OCI-M1 (cell line): ENCODE measurements at places on chromosomes 2 and 18.

- no peak for DNase-seq
Observed at GRCh38 chr18:61080954-61081528, 252.2 kb upstream of the CDH20 start.

GRCh38 chr2:112321375-112322320 is 46.3 kb downstream of the ZC3H6 start:
- DNase-seq: no peak

- DNase-seq: no peak
Observed at GRCh38 chr2:236526455-236527158, 43.0 kb upstream of the ACKR3 start.

DNA sequence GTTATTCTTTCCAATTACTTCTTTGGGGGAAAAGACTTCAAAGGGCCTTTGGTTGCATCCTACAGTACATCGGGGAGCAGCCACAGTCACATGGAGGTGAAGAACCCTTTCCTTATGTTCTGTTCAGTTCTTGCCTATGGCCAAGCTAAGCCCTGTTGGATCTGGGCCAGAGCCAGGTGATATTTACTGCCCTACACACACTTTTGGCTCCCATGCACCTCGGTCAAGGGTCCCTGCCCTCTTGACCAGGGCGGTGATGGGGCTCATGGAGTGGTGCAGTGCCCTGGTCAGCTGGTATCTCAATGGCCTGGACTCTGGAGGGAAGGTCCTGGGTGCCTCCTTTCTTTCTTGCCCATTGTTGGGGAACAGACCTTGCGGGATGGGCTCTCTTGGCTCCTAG is 98.7 kb downstream of the VAPA start:
- DNase-seq: no peak

GRCh38 chr2:144268036-144268678 is 251.8 kb downstream of the ZEB2 start:
- no peak for DNase-seq

- DNase-seq: peak; percentile 15
Observed at GRCh38 chr2:127536707-127537541, 1.4 kb downstream of the MYO7B start.

DNA sequence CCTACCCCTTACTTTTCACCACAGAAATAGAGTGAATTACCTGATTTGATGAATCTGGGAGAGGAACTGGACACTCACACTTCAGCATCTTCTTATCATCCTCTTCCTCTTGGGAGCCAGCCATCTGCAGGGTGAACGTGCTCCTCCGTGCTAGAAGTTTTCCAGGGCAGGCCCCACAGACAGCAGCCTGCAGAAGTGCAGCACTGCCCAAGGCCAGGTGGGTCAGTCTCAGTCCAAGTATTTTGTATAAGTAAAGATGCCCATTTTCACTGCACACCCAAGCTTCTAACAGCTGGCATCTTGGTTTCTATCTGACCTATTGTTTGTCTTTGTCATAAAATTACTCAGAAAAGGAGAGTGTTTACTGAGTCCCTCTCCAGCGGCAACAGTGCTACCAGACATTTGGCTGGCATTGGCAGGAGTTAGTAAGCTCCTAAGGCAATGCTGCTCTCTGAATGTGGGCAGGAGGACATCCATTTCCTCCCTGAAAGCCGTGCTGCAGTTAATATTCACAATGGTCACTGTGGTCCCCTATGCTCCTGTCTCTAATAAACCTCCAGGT is 222.6 kb upstream of the CTAGE1 start:
- DNase-seq: no peak

GRCh38 chr2:99691926-99692325 is 202.1 kb upstream of the REV1 start:
- DNase-seq: no peak

DNA sequence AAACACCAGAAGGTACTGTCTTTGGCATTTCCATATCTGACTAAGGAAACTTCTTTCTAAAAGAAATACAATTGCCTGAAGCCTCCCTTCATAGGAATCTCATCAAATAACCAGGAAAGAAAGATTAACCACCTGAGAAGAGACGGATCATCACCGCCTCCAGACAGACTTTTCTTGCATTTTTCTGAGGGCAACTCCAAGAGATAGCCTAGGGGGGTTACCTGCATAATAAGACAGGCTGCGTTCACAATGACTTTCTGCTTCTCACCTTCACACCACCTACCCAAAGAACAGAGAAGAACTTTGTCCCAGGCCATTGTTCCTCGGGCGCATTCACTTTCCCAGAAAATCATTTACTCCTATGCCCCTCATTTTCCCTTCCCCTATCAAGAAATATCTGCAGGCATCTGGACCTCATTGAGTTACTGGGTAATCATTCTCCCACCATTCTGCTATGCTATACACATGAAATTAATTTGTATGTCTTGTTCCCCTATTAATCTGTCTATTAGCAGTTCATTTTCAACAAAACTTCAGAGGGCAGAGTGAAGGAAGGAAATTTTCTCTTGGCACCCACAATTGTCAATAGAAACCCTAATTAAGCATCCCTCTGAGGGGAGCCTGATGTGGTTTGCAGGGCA is 8.3 kb upstream of the POMC start:
- DNase-seq: no peak

GRCh38 chr2:70683455-70683854 is 84.5 kb downstream of the ADD2 start:
- no peak for DNase-seq

GRCh38 chr2:63652652-63652985 is 63.9 kb downstream of the MDH1 start:
- no peak for DNase-seq

GRCh38 chr2:119574108-119574815 is 30.0 kb downstream of the CFAP221 start:
- no peak for DNase-seq

GRCh38 chr2:235073868-235074413 is 122.1 kb downstream of the SH3BP4 start:
- no peak for DNase-seq

DNA sequence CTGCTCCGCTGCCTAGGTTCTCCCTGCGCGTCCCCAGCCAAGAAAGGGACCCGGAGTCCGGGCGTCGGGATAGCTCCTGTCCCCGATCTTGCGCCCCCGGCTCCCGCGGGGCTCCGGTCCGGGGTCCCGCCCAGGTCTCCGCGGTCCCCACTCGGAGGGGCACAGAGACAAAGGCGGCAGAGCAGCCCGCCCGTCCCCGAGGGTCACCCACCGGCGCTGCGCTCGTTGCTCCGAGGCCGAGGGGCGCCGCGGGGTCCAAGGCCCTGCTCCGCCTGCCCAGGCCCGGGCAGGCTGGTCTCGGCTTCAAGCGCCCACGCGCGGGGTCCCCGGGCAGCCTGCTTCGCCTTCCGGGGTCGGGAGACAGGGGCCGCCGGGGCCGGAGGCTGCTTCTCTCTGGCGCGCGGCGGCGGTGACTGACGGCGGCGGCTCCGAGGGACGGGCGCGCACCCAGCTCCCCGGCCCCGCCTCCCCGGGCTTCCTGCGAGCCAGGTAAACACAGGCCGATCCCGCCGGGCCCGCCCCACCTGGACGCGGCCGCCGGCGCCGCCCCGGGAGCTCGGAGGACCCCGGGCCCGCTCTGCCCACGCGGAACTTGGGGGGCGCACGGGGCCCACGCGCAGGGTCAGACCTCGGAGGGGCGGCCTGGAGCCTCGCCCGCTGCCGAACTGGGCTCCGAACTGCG is at the start of gene MBP:
MBP (minus strand) TSS at position 415 of the 682 bp plus-strand sequence. CDS start 27,522 bp downstream, outside the sequence.
- no peak for DNase-seq

DNA sequence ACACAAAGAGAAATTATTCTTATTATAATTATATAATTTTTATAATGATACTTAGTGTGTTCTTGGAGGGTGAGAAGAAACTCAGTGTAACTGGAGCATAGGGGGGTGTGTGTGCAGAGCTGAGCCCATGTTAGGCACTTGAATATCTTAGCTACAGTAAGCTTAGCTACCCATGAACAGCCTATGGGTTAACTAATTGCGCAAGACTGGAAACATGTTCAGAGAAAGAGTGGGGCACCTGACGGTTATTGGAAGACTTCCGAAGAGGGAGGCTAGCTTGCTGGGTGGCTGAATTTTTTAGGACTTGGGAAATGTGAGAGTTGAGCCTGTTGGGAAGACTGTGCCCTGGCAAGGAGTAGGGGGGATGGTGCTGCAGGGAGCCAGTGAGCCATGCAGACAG is 229.2 kb downstream of the SLC4A3 start:
- no peak for DNase-seq

- DNase-seq: no peak
Observed at GRCh38 chr18:65606551-65607130, 144.2 kb upstream of the CDH7 start.

DNA sequence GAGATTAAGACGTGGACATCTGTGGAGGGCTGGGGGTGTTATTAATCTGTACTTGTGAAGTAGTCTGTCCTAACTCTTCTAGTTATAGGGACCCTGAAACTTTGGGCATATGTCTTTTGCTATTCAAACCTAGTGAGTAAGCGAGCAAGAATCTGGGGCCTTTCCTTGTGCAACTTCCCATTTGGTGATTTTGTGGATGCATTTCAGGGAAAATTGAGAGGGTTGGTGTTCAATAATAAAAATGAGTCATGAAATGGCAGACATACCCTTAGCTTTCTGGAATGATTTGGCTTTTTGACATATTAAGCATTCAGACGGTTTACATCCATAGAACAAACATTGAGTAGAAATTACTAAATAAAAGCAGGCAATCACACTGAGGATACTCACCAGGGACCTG is 17.0 kb downstream of the COL4A4 start:
- no peak for DNase-seq

DNA sequence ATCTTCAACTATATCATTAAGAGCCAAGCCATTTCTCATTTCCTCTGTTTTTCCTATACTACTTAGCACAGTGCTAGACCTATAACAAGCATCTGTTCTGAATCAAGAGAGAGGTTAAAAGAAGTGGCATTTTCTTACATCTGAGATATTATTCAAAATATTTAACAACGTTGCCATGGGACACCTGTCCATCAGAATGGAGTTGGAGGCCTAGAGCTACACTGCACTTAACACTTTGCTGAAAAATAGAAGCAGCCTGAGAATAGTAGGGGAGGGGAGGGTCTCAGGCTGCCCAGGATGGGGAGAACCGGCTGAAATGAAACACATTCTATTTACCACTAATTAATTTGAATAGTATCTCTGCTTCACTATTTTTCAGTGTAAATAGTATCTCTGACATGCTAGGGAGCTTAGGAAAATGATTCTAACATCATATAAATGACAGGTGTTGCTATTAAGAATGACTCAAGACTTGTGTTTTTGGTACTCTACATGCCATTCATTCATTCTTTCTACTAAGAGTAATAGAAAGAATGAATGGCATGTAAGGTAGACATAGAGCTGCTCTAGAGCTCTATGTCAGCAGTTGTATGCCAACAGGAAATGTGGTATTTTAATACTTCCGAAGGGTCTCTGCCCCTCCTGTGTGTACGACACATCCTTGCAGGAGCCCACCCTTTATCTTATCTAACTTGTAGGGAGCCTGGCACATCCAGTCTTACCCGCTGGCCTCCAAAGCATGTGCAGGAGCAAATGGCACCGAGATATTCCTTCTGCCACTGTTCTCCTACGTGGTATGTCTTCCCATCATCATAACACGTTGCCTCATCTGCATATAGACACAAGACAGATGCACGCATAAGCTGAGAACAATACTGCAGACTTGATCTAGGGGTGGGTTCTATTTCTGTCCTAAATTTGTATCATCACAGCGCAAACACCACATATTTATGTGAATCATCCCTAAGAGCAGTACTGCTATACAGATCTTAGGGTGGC is 52.6 kb downstream of the ATIC start:
- DNase-seq: no peak

- DNase-seq: no peak
Observed at GRCh38 chr18:46587600-46587999, 69.4 kb downstream of the LOXHD1 start.

- peak; percentile 63 for DNase-seq
Observed at GRCh38 chr18:47215554-47216138, 35.8 kb downstream of the SKOR2 start.

- DNase-seq: peak; percentile 39
Observed at GRCh38 chr2:46555011-46555410, 75.6 kb downstream of the TMEM247 start.

DNA sequence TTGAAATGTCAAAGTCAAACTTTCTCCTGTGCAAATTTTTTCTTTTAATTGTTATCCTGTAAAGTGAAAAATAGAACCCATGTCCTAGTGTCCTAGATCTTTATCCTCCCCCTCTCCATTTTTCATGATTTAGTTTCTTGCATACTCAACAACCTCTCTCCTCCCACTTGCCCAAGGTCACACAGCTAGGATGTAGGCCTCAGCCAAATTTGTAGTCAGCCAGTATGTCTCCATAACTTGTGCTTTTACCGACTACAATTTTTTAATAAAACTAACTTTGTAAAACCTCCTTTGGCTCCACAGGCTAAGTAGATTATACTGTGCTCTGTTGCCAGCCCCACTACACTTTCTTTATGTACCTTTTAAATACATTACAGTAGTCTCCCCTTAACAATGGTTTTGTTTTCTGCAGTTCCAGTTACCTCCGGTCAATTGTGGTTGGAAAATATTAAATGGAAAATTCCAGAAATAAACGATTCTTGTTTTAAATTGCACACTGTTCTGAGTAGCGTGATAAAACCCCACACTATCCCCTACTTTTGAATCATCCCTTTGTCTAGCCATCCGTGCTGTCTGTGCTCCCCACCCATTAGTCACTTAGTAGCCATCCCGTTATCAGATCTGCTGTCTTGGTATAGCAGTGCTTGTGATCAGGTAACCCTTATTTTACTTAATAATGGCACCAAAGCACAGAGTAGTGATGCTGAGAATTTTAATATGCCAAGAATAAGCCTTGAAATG is 22.8 kb downstream of the GULP1 start:
- DNase-seq: no peak

- no peak for DNase-seq
Observed at GRCh38 chr2:85865539-85866164, 23.1 kb downstream of the ST3GAL5 start.

- no peak for DNase-seq
Observed at GRCh38 chr2:95278637-95279225, 4.5 kb downstream of the PROM2 start.

DNA sequence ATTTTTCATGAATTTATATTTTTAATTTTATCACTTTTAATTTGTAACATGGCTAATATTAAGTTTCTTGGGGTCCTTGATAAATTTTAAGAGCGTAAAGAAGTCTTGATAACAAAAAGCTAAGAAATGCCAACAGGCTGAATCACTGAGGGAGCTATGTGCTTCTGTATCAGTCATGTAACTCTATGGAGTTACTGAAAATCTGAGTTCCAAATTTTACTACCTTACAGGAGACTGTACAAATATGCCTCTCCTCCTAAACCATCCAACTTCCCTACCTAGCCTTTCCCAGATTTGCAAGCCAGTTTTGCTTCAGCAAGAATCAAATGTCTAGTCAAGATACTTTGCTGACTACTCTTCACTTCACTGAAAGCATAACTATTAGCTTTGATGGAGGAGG is 35.7 kb downstream of the FEZ2 start:
- DNase-seq: no peak

DNA sequence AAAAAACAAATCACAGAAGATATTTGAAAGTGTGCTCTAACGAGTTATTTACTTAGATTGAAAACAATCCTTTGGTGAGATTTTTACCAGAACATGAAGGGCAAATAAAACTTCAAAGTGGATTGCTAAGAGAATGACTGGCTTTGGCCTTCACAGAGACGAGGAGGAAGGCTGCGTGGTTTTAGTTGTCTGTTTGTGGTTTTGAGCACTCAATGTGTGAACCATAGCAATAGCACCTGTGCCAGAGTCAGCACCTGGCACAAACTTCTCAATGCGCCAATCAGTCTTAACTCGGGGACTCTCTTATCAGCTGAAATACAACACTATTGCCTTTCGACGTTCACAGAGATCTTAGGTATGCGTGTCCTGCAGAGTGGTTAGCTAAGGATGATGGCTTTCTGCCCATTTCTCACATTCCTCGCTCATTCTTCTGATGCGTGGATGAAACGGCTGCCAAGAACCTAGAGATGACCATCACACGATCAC is 70.0 kb downstream of the MBP start:
- DNase-seq: no peak

- DNase-seq: no peak
Observed at GRCh38 chr18:63894106-63894772, 6.7 kb downstream of the SERPINB2 start.
